ENCODE measurements at places on chromosomes 5 and 9.

DNA sequence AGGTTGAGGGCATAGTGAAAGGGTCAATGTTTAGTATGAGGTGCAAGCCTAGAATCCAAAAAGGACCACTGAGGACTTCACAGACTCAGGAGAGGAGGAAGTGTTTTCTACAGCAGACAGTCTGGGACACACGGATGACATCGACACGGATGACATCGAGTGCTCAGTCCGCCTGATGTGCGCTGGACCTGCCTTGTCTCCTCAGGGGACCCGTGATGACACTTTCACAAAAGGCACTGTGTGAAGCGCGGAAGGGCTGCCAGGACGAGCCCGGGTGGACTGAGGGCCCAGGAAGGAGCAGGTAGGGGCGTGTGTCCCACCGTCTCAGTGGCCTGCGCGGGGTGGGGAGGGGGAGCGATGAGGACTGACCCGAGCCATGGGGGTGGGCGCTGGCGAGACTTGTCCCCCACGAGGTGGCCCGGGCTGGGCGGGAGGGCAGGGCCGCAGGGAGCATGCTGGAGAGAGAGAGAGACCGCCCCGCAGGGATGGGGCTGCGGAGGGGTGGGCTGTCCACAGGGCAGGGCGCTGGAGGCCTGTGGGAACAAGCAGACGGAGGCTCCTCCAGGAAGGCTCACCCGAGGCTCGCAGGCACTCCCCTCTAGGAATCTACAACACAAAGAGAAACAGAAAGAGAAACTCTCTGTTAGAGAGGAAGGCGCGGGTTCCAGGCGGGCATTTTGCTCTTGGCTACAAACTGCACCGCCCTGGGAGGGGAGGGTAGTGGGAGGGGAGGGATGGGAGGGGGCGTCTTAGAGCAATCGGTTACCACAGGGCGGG lies 54.9 kb downstream of the USP20 start:
- DNase-seq: peak; percentile 29

DNA sequence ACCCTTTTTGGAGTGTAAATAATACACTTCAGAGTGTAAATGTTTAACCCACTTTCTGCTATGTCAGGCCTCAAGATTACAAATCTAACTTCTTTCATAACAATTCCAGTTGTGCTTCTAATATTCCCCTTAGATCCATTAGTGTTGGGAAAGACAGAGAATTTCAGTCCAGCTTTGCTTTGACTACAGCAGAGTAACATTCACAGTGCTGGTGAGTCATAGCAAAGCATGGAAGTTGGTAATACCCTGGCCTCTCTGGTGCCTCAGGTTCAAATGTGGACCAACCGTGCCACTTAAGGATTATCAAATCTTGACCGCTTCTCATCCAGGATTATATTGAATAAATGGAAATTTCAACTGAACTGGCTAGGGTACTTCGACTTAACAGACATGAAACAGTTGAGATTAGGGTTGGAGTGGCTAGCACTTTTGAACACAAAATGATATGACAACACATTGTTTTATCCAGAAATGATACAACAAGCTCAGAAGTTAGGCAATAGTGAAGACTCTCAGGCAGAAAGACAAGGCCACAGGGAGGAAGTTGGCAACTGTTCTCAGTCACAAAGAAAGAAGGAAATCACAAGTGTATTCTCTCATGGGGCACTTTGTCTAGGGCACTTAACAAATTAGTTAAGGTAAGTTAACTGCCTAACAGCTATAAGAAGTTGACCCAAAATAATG lies 24.4 kb upstream of the RASA1 start:
- DNase-seq: no peak

DNA sequence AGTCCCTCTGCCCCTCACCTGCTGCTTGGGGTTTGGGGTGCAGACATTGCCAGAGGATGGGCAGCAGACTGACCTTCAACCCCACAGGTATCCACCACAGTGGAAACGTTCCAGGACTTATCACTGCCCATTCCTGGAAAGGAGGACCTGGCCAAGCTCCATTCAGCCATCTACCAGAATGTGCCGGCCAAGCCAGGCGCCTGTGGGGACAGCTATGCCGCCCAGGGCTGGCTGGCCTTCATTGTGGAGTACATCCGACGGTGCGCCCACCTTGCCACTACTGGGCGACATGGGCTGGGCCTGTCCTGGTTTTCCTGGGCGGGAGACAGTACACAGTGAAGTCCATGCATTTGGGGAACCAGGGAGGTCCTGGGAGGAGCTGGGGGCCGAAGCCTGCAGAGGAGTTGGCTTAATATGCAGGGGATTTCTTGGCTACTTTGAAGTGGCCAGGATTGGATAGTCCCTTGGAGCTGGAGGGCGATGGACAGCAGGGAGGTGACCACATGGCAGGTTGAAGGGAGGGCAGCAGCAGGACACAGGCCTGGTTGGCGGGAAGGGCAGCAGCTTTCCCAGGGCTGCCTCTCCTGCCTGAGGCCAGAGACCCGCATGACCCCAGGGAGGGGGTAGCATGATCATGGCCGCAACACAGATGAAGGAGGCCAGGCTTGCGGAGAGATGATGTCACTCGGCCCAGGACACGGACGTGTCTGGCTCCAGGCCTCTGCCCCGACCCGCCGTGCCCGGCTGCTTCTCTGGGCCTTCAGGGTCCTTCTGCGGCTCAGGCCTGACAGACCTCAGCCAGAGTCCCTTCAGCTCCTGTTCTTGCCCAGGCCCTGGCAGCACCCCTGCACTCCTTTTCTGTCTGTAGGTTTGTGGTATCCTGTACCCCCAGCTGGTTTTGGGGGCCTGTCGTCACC lies 34.6 kb downstream of the USP20 start:
- no peak for DNase-seq

DNA sequence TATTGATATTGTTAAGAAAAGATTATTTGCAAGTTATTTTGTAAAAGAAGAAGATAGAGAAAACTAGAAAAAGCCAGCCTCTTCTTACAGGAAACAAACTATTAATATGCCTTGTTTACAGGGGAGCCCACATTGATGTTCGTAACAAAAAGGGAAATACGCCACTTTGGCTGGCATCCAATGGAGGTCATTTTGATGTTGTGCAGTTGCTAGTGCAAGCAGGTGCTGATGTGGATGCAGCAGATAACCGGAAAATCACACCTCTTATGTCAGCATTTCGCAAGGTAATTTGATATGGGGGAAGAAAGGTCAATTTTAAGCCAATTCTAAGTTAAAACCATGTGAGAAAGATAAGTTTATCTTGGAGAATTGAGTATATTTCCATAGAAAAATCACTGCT lies 37.6 kb upstream of the EIF4EBP3 start:
- no peak for DNase-seq

GRCh38 chr5:106962464-106963230 lies 708.1 kb downstream of the EFNA5 start:
- no peak for DNase-seq

GRCh38 chr5:177198738-177199137 lies 65.2 kb downstream of the NSD1 start:
- DNase-seq: no peak

DNA sequence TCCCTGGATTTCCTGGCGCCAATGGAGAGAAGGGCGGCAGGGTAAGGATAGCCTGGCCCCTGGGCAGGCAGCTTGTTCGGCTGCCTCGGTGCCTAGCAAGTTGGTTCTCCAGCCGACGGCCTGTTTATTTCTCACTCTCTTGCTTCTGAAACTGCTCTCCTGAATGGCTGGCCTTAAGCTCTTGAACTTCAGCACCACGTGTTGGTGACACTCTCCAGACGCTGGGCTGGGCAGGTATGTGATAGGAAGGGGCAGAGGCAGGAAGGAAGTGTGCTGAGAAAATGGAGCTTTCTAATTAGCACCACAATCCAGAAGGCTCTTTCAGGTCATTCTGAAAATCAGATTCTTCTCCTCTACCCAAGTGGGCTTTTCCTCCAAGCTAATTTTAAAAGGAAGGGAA lies 91.4 kb upstream of the FCN2 start:
- no peak for DNase-seq

DNA sequence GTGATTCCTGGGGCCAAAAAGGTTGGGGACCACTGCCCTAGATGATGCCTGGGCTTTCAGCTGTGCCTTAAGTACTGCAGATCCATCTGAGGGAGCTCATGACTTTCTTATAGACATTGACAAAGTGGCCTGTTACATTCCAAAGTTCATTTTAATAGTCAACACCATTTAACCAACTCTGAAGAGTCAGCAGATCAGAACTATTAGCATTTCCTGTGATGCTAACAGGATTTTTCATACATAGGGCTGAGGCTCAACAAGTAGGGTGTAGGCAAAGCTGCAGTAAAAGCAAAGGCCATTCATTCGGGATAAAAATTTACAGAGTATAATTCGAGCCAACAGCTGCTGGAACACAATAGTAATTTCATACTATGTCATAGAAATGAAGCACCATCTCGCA lies 105.4 kb downstream of the LPAR1 start:
- DNase-seq: no peak

- no peak for DNase-seq
Measured at GRCh38 chr5:32840606-32841005, 129.5 kb downstream of the NPR3 start.

DNA sequence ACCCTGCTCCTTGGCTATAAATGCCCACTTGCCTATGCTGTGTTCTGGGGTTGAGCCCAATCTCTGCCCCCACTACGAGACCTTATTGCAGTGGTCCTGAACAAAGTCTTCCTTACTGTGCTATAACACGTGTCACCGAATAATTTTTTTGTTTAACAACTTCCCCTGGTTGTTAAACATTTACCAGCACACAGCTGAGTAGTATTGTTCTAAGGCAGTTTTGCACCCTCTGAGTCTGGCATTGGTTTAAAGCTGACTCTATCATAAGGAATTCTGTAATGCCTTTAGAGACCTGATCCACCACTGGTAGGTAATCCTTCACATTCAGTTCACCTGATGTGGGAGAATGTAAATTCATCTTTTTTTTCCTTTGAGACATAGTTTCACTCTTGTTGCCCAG lies 25.6 kb upstream of the ANKRD31 start:
- DNase-seq: no peak

- no peak for DNase-seq
Measured at GRCh38 chr5:145666591-145666990, 168.6 kb downstream of the PRELID2 start.

GRCh38 chr5:53983568-53984460 lies 326.6 kb downstream of the ARL15 start:
- DNase-seq: no peak

GRCh38 chr5:139524940-139525585 lies 36.1 kb upstream of the UBE2D2 start:
- DNase-seq: peak; percentile 16

- DNase-seq: no peak
Measured at GRCh38 chr5:33901156-33901555, 9.4 kb upstream of the ADAMTS12 start.

GRCh38 chr9:13786131-13786530 lies 506.6 kb upstream of the MPDZ start:
- no peak for DNase-seq

DNA sequence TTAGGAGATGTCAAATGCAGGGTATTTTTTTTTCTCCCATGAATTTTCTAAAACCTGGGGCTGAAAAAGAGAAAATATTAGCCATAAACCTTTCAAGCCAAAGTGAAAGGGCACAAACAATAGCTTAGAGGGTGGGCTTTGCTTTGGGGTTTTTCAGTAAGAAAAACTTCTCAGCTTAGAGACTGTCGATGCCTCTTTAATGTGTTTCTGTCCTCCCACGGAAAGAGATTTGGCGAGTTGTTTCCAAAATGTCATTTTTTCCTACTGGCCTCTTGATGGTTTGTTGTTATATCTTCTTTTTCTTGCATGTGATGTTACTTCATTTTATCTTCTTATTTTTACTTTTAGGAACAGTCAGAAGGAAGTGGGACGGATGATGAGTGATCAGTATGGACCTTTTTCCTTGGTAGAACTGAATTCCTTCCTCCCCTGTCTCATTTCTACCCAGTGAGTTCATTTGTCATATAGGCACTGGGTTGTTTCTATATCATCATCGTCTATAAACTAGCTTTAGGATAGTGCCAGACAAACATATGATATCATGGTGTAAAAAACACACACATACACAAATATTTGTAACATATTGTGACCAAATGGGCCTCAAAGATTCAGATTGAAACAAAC lies 177.3 kb downstream of the SMARCA2 start:
- DNase-seq: no peak

DNA sequence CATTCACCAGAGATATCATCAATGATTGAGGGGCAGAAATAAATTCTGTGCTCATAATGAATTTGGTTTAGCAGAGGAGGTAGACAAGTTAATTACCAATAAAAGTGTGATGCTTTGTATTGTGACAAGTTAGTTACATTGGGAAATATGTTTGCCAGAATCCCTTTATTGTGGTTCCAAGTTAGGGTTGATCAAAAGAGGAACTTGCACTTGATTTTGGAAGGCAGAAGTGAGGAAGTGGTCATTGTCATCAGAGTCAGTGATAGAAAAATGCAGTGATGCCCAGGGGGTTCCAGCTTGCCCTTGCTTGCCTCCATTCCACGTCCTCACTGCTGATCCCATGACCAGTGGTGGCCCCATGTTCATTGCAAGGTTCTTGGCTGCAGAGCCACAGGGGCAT lies 69.7 kb downstream of the SVEP1 start:
- DNase-seq: no peak

All from GM13977 (cell line).